ENCODE measurements at places on chromosomes 12 and 14.

DNA sequence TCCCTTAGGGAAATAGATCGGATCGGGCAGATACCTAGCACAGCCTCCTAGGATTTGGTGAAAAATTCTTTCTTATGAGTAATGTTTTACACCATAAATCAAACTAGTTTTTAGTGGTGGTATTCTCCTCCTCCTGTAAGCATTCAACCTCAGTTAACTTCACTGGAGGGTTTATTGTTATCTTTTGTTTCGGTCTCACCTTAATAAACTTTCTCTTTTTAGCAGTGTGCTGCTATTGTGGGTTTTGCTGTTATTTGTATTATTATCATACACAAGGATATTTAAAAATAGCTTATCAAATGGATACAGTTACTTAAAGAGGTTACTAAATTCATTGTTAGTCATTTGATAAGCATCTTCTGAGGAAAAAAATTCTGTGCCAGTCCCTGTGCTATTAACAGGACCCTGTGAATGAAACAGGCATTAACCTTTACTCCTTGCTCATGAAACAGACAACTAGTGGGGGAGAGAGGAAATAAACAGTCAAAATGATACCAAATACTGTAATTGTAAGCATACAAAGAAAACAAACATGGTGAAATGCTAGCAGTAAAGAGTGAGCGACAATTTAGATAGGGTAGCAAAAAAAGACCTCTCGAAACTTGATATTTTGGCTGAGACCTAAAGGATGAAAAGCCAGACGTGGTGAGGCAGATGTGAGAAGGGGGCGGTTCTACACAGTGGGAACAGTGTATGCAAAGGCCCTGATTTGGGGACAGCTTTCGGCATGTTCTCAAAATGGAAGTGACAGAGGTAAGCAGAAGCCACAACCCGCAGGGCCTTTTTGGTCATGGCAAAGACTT lies 178.7 kb upstream of the SOX5 start:
- no peak for DNase-seq

DNA sequence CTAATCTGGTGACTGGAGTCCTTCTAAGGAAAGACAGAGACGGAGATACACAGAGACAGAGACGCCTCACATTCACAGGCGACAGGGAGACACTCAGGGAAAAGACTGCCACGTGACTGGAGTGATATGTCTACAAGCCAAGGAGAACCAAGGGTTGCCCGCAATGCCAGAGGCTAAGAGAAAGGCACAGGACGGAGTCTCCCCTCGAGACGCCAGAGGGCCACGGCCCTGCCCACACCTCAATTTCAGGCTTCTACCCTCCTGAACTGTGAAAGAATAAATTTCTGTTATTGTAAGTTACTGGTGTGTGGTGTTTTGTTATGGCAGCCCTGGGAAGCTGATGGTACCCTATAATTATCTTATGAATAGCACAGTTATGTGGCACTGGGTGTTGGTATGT lies 11.6 kb upstream of the RAN start:
- no peak for DNase-seq

GRCh38 chr12:18224745-18225144 lies 36.6 kb upstream of the PIK3C2G start:
- no peak for DNase-seq

- no peak for DNase-seq
These were observed 223.1 kb downstream of the RAD51B start for GRCh38 chr14:68042586-68043210.

GRCh38 chr12:67651132-67651695 lies 2.7 kb downstream of the DYRK2 start:
- DNase-seq, result no peak
